MG63 (cell line): ENCODE measurements at places on chromosomes 2 and 18. TPM values are rescaled to one million over a fixed set of nuclear protein-coding genes. Genes with fewer than 3 reads are reported as not detected.

Gene NT5DC4
- total RNA-seq = not detected in 2 replicates

Gene KLHL29
- total RNA-seq = 0.69 and 1.5 TPM in 2 replicates

Gene SLC23A3
- not detected in 2 replicates for total RNA-seq

Gene CNDP1
- total RNA-seq = not detected in 2 replicates

Gene KCNG3
- total RNA-seq = 0.91 TPM in 1 of 2 replicates, not detected in the other

Gene TXNDC9
- 92.3 and 129 TPM in 2 replicates for total RNA-seq

Gene MALL
- not detected in 2 replicates for total RNA-seq

Gene DNER
- 84.8 and 88.7 TPM in 2 replicates for total RNA-seq

Gene FASTKD2
- total RNA-seq = 30.7 and 49.6 TPM in 2 replicates

Gene CRYBA2
- not detected in 2 replicates for total RNA-seq

Gene MAP3K19
- total RNA-seq = not detected in 2 replicates

Gene ICOS
- not detected in 2 replicates for total RNA-seq

Gene COL4A3
- 0.20 TPM in 1 of 2 replicates, not detected in the other for total RNA-seq

Gene REG3G
- total RNA-seq = not detected in 2 replicates

Gene ABCG8
- total RNA-seq = not detected in 2 replicates

Gene MOGAT1
- not detected in 2 replicates for total RNA-seq

Gene CAVIN2
- 44.0 and 44.2 TPM in 2 replicates for total RNA-seq

Gene CYS1
- total RNA-seq = 1.0 and 2.0 TPM in 2 replicates

Gene NXPH2
- 5.0 TPM in 1 of 2 replicates, not detected in the other for total RNA-seq

Gene NTSR2
- not detected in 2 replicates for total RNA-seq

Gene AQP12B
- total RNA-seq = not detected in 2 replicates

Gene HMSD
- not detected in 2 replicates for total RNA-seq

Gene KRTCAP3
- not detected in 2 replicates for total RNA-seq

Gene C2orf78
- total RNA-seq = not detected in 2 replicates

Gene CYRIA
- 0.69 and 1.3 TPM in 2 replicates for total RNA-seq
